ENCODE measurements at places on chromosomes 11 and 22.

- DNase-seq, result no peak
These were observed 140.7 kb downstream of the JRKL start for GRCh38 chr11:96530473-96530872.

DNA sequence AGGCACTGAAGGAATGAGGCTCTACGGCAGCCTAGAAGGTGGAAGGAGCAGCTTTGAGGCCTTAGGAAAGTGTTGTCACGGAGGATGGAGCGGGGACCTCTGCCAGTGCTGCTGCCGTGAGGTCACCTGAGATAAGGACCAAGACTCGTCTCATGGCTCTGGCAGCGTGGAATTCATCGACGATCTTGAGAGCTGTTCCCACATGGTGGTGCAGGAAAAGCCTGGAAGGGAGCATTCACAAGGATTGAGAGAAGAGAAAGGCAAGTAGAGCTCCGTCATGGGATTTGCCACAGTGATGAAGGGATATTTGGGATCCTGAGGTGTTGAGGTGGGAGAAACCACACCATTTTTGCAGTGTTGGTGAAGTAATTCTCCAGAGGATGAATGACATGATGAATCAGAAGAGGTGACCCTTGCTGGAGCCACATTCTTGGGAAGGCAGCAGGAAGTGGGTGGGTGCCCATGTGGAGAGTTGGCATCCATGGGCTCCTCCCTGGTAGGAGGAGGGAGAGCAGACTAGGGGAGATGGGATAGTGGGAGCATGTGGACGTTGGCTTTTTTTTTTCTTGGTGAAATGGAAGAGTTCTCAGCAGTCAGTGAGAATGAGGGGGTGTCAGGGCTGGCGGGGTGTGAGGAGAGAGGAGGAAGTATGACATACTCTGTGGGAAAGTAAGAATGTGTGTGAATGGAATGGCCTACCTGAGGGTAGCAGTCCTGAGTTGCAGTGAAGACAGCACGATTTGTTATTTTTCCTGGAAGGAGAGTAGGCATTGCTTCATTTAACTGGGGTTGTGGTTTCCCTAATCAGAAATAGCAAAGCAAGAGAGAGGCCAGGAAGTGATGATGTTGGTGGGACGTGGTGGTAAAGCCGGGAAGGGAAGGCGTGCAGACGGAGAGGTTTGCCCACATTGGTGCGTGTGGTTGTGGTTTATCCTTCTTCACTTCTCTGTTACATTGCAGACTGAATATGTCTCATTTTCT lies 11.1 kb downstream of the PPP6R3 start:
- DNase-seq, result no peak

GRCh38 chr11:128098781-128099180 lies 488.6 kb downstream of the ETS1 start:
- no peak for DNase-seq

- DNase-seq, result no peak
These were observed 64.7 kb downstream of the MTNR1B start for GRCh38 chr11:93034031-93034722.

DNA sequence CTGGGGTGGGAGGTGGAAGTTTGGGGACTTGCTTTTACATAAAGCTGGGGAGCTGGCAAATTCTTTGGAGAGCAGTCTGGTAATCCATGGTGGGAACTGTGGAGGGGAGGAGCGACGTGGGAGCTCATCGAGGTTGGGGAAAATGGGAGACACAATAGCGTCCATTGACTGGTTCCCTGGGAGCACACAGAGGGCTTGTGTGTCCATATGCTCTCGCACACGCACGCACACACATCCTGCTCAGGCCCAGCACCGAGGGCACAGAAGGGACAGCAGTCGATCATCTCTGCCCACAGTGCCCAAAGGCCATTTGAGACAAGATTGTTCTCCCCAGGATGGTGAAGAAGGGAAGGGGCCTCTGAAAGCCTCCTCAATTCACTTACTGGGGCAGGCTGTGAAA lies 53.7 kb downstream of the FBXO7 start:
- peak; percentile 61 for DNase-seq

GRCh38 chr11:118901494-118902335 lies 18.0 kb downstream of the CXCR5 start:
- no peak for DNase-seq

DNA sequence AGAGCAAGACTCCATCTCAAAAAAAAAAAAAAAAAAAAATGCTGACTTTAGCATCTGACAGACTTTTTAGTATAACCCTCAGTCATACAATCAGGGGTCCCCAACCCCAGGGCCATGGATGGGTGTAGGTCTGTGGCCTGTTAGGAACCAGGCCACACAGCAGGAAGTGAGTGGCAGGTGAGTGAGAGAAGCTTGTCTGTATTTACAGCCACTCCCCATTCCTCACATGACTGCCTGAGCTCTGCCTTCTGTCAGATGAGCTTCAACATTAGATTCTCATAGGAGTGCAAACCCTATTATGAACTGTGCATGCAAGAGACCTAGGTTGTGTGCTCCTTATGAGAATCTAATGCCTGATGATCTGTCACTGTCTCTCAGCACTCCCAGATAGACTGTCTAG lies 3.3 kb downstream of the FAM227A start:
- DNase-seq, result no peak

DNA sequence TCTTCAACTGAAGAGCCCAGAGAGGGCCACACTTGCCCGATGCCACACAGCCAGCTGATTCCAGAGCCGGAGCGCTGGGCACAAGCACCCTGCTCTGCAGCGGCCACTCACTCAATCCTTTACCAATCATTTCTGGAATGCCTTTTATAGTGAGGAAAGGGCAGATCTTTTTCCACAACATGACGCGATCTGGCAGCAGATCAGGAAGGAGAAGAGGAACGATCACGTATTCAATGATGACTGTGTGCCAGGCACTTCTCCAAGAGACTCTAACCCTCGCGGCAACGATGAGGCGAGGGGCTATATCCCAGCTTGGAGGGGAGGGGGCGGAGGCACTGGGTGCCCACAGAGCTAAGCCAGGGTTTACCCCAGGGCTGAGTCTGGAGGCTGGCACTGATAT lies 56.3 kb upstream of the TCF20 start:
- no peak for DNase-seq

GRCh38 chr22:47954107-47954506 lies 1191.7 kb downstream of the TBC1D22A start:
- no peak for DNase-seq

DNA sequence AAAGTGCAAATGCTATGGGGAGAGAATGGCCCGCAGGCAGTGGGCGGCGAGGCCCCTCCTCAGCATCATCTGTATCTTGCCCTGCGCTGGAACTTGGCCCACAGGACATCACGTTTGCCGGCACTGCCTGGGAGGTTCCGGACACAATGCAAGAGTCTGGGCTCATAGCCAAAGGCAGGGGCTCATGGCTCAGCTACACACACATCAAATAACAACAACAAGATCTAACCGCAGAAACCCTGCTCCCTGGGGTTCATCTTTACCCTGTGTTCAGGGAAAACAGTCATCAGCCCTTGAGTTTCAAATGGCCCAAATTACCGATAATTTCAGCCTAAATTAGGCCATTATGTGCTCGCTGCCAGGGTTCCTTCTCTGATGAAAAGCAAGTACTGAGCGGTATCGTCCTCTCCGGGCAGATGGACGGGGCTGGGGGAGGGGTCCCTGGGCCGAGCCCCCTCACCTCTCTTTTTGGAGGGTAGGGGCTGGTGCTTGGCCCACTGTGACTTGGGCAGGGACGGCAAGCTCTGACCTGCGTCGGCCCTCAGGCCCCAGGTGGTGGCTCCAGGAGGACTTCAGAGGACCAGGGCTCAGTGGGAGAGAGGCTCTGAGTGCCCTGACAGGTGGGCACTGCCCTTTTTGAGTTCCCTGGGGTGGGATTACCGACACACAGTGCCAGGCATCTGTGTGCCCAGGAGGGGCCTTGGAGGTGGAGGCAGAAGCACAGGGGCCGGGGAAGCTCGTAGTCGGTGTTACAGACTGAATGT lies 25.0 kb upstream of the GAL start:
- DNase-seq, result no peak

DNA sequence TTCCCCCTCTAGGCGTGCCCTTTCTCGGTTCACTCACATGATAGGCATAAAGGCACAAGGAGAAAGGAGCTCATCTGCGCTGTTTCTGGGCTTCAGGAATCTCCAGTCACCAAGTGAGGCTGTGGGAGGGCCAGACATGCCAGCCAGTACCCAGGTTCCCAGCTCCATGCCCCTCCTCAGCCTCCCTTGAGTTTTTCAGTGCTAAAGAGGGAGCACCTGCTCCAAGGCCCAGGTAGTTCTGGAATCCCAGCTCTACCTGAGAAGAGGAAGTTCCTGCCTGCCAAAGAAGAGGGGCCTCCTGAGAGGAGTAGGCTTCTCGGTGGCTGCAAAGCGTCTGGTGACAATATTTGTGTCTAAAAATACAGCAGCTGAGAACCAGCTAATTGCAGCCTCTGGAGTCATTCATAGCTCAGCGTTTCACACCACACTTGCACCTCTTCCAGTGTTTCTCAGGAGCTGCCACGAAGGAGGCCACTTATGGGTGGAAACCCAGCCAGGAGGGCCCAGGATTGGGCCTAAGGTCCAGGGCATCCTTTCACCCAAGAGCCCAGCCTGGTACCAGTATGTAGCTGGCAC lies 197.4 kb downstream of the TRIM29 start:
- DNase-seq, result no peak

DNA sequence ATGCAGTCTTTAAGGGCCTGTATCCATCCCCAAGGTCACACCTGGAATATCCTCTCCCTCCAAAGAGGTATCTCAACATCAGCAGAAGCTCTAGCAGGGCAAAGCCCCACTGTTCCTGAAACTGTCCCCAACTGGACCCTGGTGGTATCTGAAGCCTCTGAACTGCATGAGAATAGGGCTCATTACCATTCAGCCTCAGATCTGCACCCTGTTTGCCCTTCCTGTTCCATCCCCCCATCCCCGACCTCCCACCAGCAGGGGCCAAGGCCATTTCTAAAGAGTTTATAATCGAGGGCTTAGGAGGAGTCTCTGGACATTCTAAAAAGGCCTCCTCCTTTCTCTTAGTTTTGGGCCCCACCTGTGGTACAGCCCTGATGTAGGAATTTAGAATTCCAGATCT lies 74.0 kb upstream of the THY1 start:
- no peak for DNase-seq

DNA sequence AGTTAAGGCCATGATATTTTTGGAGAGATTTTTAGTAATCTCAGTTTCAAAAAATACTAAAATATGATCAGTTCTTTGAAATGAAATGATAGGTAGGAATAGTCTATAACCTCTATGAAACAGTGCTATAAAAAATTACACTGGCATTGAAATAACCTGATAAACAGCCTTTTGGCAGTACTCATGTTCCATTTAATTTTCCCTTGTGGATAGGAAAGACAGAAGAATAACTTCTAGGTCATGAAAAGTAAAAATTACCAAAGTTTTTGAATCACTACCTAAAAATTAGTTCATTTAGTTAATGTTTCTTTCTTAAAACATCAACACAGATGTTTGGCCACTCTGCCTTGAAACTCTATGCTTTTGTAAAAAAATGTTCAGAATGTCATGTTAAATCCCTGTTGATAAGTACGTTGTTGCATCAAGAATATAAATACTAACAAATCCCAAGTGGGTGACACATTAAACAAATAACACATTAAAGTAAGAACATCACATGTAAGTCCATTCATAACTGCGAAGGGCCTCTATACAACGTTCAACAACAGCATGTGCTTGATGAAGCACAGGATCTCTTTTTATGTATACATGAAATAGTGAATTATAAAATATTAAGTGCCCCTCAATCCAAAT lies 290.2 kb downstream of the SWAP70 start:
- no peak for DNase-seq

DNA sequence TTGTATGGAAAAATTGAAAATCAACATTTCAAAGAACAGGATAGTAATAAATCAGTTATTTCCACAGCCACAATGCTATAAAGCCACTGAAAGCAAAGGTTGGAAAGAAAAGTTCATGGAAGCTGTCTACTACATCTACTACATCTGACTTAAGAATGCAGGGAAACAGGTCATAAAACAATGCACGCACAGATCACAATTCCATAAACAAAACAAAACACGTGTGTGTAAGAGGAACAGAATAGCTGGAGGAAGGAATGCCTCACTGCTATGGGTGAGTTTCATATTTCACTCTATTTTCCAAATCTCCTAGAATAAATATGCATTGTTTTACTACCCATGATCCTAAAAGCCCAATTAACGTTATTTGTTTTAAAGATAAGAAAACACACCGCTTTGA lies 66.3 kb downstream of the NCAPD3 start:
- no peak for DNase-seq
